Thoracic aorta endothelial cell (primary cell): ENCODE measurements at places on chromosomes 6 and 20. TPM values are rescaled to one million over a fixed set of nuclear protein-coding genes. Genes with fewer than 3 reads are reported as not detected.

Gene PRL
- total RNA-seq = not detected in 2 replicates

Gene C20orf202
- not detected in 2 replicates for total RNA-seq

Gene CLVS2
- total RNA-seq = not detected in 2 replicates

Gene PTP4A1
- total RNA-seq = 66.6 and 81.5 TPM in 2 replicates

Gene TRMT11
- total RNA-seq = 23.4 and 24.9 TPM in 2 replicates

Gene SIM1
- total RNA-seq = under 0.01 and 0.14 TPM in 2 replicates
